ENCODE measurements at places on chromosomes 2 and 18.

- no peak for DNase-seq
These were observed 37.3 kb upstream of the GRP start for GRCh38 chr18:59182673-59183072.

- DNase-seq, result no peak
These were observed 55.7 kb upstream of the RASGRP3 start for GRCh38 chr2:33420726-33421125.

DNA sequence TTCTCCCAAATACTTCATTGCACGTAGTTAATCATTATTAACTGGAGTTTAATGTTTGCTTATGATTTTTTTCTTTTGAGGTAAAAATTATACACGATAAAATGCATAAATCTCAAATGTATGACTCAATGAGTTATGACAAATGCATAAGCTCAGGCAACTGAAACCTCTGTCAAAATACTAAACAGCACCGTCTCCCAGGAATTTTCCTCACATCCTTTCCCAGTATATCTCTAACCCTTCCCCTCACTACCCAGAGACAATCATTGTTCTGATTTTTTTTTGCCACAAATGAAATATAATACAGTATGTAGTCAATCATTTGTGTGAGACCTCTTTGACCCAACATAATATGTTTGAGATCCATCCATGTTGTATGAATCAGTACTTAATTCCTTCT, 606.5 kb downstream of the CPS1 start:
- no peak for DNase-seq

DNA sequence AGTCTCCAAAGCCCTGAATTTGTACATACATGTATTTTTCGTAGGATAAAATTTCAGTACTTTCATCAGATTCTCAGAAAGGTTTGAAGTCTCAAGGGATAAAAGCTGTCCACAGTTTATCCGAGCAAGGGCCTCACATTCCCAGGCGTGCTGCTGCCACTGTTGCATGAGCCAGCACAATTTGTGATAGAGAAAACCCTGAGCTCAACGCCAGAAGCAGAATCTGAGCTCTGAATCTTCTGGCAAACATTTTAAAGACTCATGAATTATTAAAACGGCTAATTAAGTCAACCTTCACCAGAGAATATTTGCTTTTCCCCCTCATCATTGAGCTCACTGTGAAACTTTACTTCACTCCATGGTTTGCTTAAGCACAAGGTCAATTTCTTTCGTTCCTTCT, 38.5 kb upstream of the STPG4 start:
- DNase-seq, result no peak

DNA sequence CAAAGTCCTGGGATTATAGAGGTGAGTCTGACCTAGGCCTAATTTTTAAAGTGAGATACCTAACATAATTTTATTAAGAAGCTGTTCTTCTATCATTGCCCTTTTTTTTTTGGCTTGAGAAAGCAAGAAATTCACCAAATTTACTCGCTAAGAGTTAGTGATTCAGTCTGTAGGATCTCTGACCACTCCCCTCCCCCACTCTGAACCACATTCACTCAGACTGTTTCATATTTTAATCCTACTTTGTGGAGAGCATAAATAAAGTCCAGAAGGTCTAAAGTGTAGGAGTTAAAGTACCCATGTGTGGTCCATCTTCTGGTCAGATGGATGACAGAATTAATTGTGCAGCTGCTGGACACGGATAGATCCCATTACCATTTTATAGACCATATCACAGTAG, 115.8 kb upstream of the MGAT5 start:
- DNase-seq, result peak; percentile 45

- DNase-seq, result no peak
These were observed 381.0 kb upstream of the CNTNAP5 start for GRCh38 chr2:123644053-123644452.

DNA sequence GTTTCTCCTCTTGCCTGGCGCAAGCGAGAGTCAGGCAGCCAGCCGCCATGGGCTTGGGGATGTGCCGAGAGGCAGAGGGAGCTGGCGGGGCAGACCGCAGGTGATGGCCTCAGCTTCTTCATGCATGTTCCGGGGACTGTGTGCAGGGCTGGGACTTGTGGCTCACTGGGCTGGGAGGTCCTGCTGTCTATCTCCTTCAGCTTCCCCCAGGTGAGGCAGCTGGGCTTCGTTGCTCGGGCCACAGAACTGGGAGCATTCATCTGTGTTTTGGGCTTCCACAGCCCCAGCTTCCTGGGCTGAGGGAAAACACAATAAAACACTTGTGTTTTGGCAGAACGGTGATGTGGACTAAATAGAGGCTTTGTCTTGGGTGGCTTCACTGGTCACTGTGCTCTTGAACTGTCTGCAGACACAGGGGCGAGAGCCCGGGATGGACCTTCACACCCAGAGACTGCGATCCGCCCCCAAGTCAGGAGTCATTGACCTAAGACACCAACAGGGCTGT, 93.5 kb downstream of the DYSF start:
- no peak for DNase-seq

GRCh38 chr2:160278101-160278878, 78.2 kb upstream of the ITGB6 start:
- no peak for DNase-seq

DNA sequence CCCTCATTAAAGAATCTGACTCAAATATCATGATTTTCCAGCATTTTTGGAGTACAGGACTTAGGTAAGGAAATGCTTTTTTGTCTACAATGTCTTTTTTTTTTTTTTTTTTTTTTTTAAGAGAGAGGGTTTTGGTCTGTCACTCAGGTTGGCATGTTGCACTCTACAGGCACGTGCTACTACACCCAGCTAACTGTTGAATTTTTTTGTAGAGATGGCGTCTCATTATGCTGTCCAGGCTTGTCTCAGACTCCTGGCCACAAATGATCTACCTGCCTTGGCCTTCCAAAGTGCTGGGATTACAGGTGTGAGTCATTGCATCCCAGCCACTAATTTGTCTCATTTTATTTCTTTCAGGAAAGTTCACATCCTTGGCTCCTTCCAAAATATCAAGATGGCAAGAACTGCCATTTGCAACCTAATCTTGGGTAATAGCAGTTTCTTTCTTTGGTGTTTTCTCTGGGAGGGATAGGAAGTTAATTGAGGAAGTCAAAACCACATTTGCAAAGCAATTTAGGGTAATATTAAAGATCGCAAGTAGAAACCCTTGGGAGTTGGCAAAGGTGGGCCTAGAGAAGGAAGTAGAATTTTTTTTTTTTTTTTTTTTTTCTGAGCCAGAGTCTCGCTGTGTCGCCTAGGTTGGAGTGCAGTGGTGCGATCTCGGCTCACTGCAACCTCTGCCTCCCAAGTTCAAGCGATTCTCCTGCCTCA, 15.5 kb downstream of the PNO1 start:
- DNase-seq, result no peak

DNA sequence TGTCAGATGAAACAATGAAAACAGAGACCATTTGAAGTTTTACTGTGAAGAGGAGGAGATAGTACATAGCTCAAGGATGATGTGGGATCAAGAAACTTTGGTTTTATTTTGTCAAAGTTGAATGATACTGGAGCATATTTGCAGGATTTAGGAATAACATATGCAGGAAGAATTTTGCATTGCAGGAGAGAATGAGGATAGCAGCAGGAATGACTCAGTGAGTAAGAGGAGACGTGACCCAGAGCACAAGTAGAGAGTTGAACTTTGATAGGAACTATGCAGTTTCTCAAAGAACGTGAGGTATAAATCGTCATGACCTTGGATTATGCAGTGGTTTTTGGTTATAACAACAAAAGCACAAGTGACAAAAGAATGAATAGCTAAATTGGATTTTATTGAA, 47.7 kb downstream of the MAPRE2 start:
- no peak for DNase-seq

DNA sequence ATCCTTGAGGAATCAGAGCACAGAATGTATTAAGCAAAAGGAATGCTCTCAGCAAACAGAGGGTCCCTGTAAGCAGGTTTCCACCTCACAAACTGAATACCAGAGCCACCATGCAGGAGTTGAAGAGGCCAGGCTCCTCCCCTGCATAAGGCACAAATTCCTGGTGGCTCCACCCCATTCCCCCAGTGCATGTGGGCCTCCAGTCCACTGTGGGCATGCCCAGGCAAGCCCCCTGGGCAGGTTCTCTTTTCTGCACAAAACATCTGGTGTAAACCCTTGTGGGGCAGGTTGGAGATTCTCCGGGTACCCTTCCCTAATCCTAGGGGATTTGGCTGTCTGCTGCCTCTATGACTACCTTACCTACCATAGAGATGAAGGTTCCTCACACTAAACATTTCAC, 166.5 kb downstream of the PTPRM start:
- no peak for DNase-seq

DNA sequence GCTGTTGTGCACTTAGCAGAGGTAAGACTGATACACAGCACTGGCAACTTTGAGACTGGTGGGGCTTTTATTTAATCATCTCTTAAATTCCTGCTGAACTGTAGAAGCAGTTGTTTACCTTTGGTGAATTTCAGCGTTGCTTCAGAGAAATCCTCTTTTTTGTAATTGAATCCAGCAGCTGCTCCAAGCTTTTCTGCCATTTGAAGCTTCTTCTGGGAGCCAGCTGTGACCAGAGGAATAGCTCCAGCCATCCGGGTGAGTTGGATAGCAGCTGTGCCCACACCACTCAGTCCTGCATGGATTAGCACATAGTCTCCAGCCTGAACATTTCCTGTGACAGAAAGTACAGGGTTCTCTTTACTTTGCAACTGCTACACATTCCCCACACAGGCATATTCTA, 3.9 kb downstream of the TP53I3 start:
- no peak for DNase-seq

DNA sequence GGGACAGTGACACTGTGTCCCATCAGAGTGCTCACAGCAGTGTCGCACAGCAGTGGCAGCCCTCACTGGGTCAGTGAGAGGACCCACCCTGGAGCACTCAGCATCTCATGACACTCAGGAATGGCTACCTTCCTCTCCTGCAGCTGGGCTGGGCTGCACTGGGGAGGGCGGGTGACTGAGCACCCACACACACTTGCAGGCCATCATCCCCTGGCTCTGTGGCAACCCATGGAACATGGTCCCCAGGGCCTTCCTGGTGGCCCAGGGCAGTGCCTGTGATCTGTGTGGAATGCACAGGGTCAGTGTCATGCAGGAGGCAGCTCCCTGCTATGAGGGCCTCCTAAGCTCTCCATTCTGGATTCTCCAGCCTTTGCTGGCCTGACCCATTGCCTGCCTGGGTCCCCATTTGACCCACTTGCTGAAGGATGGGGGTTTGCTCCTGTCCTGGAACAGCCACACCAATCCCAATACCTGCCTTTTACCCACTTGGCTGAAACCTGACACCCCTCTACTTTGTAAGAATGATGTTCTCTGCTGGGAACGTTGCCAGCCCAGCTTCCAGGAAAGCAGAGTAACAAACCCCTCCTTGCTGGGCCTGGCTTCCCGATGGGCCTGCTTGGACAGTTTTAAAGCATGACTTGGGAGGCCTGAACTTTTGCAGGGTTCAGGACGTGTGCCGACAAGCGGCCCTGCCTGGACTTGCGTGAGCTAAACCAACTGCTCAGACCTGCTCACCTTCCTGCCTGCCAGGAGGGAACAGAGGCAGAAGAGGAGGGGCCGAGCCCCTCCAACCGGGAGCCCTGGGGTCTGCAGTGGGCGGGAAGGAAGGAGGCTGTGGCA, 13.7 kb downstream of the HS6ST1 start:
- DNase-seq, result peak; percentile 85

DNA sequence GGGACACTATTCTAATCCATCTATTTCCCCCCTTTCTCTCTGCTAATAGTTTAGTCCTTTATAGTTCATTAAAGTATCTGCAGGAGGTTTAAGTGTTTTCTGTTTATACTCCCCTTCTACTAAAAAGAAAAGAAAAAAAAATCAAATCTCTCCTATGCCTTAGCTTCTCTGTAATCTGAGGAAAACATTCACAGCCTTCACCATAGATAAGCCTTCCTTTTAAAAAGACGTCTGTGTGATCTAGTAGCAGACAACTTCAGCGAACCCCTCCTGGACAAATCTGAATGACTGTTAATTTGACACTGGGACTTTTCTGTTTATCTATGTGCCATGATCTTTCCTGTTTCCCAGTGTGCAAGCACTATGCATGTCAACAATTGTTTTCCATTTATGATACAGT, 70.4 kb upstream of the CDH19 start:
- no peak for DNase-seq

DNA sequence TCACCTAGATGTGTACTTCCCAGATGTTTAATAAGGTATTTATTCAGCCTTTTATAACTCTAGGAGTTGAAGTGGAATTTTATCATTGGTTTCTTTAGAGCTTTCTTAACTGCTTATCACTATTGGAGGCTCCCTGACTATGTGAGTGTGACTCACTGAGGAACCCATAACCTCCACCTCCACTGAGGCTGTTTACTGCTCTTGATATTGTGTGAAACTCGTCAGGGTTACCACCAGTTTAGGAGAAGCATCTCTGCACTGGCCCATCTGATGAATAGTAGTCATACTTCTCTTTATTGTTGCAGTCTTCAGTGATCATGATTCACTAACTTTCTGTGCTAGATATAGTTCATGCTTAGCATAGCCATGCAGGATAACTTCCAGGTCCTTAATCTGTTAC, 79.6 kb upstream of the UBXN4 start:
- no peak for DNase-seq

DNA sequence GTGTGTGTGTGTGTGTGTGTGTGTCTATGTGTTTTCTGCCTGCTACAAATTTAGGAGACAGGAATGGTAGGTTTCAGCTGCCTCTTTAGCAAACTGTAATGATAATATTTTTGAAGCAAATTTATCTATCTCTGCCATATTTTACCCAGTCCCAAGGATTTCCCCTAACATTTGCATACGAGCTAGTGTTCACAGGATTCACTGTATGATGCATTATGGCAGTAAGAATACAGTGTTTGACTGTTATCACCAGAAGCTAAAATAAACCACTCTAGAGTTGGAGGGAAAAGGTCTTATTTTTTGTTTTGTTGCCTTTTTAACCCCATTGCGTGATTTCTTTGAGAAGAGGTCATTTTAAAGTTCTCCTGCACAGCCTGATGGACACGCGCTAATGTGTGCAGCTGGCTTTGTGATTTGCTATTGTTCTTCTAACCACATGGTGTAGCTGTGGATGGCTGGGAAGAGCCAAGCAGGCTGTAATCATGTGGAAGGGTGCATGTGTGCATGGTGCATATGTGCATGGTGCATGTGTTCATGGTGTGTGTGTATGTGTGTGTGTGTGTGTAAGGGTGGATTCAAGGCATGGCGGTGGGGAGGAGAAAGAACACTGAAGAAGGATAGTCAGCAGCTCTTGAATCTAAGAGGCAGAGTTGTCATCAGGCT, 62.4 kb downstream of the PLB1 start:
- no peak for DNase-seq

DNA sequence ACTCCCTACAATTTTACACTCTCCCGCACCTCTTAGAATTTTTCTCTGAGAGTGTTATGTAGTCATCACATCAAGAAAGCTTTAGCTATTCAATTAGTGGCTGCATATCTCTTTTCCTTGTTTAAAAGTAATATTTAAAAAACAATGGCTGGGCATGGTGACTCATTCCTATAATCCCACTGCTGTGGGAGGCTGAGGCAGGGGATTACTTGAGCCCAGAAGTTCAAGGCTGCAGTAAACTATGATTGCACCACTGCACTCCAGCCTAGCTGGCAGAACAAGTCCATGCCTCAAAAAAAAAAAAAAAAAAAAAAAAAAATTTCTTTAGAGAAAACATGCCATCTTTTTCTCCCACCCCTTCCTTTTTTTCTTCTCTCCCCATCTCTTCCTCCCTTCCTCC, 44.3 kb downstream of the AQP4 start:
- DNase-seq, result no peak
